ENCODE measurements at places on chromosomes 4 and X. TPM values are rescaled to one million over a fixed set of nuclear protein-coding genes. Genes with fewer than 3 reads are reported as not detected.

COL25A1 gene
- not detected for total RNA-seq

KDM5C gene
- 78.4 TPM for total RNA-seq

RIPPLY1 gene
- not detected for total RNA-seq

PAGE5 gene
- 1.5 TPM for total RNA-seq

LRP2BP gene
- 0.44 TPM for total RNA-seq

UTP3 gene
- total RNA-seq, result 49.7 TPM

FATE1 gene
- not detected for total RNA-seq

DNA sequence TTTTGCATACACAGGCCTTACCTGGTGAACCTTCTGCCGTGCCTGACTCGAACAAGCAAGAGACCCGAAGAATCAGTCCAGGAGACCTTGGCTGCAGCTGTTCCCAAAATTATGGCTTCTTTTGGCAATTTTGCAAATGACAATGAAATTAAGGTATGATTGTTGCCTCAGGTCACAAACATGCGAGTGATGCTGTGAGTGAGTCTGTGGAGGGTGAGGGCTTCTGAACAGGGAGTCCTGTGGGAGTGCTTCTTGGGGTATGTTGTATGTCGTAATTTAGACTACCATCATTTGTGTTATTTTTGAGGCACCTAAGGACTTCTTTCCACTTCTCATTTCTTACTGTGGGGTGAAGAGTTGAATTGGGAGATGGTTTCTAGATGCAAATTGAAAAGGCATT is 32.8 kb downstream of the HTT start:
- DNase-seq, result no peak

GRCh38 chr4:26433556-26433955 is 56.7 kb downstream of the CCKAR start:
- no peak for DNase-seq

DNA sequence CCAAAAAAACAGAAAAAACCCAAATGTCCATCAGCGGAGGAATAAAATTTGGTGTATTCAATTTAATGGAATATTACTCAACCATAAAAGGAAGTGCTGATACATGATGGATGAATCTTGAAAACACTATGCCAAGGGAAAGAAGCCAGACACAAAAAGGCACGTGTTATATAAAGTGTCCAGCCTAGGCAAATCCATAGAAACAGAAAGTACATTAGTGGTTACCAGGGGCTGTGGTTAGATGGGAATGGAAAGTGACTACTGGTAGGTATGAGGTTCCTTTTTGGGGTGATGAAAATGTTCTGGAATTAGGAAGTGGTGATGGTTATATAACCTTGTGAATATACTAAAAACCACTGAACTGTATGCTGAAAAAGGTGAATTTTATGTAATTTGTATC is 3.5 kb upstream of the CDKL2 start:
- no peak for DNase-seq

DNA sequence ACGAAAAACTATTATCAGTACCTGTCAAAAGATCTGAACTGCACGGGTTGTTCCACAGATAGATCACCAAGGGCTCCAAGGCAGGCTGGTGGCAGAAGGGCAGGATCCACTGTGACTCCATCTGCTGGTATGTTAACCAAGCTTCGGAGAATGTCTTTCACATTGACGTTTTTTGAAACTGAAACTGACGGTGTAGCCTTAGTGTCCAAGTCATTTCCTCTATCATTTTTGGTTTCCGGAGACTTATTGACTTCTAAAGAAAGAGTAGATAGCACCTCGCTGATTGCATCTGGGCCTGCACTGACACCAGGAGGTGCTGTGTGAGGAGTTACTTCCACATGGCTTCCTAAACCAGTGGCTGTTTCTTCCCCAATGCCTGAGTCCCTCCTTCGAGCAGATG is 186.9 kb downstream of the LRBA start:
- peak; percentile 7 for DNase-seq

DNA sequence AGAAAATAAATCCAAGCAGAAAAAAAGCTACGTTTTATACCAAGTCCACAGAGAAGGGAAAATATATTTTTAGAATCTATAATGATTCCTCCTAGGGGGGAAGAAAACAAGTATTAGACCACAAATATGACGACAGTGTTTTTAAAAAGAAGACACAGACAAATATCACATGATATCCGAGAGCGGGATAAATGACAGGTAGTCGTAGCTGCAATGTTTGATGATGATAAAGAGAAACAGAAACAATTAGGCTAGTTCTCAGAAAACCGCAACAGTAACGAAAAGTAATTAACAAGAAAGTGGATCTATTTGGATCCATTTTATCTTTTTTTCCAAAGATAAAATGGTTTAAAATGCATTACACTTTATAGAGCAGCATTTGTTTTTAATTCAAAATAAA is 918 bp downstream of the HAUS3 start:
- no peak for DNase-seq

DNA sequence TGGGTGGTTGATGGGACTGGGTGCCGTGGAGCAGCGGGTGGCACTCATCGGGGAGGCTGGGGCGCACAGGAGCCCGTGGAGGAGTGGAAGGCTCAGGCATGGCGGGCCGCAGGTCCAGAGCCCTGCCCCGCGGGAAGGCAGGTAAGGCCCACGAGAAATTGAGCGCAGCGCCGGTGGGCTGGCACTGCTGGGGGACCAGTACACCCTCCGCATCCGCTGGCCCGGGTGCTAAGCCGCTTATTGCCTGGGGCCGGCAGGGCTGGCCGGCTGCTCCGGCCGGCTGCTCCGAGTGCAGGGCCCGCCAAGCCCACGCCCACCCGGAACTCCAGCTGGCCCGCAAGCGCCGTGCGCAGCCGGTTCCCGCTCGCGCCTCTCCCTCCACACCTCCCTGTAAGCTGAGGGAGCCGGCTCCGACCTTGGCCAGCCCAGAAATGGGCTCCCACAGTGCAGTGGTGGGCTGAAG is 85.1 kb upstream of the FAT4 start:
- DNase-seq, result no peak

GRCh38 chrX:141405486-141405852 is 163.2 kb upstream of the SPANXC start:
- DNase-seq, result no peak

DNA sequence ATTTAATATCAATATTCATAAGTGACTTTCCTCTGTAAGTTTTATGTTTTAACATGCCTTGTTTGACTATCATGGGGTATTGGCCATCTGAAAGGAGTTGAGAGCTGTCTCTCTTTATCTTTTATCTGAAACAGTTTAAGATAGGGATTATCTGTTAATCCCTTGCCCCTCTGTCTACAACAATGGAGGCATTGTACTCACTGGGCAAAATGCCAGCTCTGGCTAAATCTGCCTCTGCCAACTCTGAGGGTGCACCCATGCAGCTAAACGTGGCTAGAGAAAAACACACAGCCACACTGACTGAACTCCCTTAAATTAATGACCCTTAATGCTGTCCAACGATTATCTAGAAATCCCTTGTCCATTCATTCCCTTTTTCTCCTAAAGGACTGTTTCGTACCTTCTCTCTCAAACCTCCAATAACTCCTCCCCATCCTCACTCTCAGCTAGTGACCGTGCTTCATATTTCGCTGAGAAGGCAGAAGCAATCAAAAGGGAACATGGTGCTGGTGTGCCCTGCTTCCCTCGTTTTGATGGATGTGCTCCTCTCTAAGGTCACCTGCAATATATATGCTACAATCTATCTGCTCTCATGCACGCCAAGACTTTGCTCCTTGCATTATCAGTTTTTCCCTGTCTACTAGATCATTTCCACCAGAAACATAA is 10.3 kb downstream of the PHKA2 start:
- DNase-seq, result no peak

- no peak for DNase-seq
These were observed 209.9 kb downstream of the IQCM start for GRCh38 chr4:149605601-149606378.
